ENCODE measurements at places on chromosomes 12 and 14. TPM values are rescaled to one million over a fixed set of nuclear protein-coding genes. Genes with fewer than 3 reads are reported as not detected.

Gene OTX2
- total RNA-seq, result not detected

Gene PPP1R13B
- 10.0 TPM for total RNA-seq

Gene PLEKHD1
- total RNA-seq, result 0.11 TPM

Gene SCN8A
- 0.73 TPM for total RNA-seq

Gene PSME1
- 375 TPM for total RNA-seq

Gene KLRD1
- total RNA-seq, result not detected

Gene MMP17
- total RNA-seq, result 0.32 TPM

Data from activated T-helper 17 cell treated with anti-CD3 and anti-CD28 coated beads, Interleukin-2, amount 50 U/mL, for 72 hours (primary cell).